Activated CD4-positive, alpha-beta T cell treated with anti-CD3 and anti-CD28 coated beads for 24 hours (primary cell): ENCODE measurements at places on chromosomes 1 and 21.
A peak's percentile ranks its signal among the peaks of the same experiment; 100 is the strongest.

- peak; percentile 22 for DNase-seq
Observed at GRCh38 chr1:148318123-148318903, 164.8 kb downstream of the PPIAL4G start.

- no peak for DNase-seq
Observed at GRCh38 chr21:32270748-32271147, 8.1 kb downstream of the MIS18A start.

- no peak for DNase-seq
Observed at GRCh38 chr1:44043176-44044070, 12.2 kb upstream of the SLC6A9 start.

DNA sequence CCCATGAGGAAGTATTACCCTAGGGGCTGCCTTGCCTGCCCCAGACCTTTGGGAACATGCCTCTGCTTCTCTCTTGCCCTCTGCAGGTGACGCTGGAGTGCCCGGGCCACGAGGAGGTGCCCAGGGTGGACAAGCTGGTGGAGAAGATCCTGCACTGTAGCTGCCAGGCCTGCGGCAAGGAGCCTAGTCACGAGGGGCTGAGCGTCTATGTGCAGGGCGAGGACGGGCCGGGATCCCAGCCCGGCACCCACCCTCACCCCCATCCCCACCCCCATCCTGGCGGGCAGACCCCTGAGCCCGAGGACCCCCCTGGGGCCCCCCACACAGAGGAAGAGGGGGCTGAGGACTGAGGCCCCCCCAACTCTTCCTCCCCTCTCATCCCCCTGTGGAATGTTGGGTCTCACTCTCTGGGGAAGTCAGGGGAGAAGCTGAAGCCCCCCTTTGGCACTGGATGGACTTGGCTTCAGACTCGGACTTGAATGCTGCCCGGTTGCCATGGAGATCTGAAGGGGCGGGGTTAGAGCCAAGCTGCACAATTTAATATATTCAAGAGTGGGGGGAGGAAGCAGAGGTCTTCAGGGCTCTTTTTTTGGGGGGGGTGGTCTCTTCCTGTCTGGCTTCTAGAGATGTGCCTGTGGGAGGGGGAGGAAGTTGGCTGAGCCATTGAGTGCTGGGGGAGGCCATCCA lies 7.8 kb upstream of the HTR6 start:
- DNase-seq = no peak

GRCh38 chr1:200895801-200896530 lies 1.3 kb downstream of the INAVA start:
- DNase-seq = no peak

DNA sequence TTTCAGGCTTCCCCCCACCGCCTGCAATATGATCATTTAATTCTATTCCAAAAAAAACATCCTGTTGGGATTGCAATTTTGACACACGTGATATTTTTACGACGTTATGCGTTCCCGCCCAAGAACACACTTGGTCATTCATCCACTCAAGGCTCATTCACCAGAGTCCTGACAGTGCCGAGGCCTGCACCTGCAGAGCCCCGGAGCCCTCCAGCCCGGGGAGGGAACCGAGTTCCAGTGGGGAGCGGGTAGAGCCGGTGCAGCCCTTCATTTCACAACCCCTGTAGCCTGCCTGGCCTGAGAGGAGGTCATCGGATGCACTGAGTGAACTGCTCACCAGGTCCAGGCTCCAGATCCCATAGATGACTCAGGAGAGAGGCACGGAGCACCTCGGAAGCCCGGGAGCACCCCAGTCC lies 156.0 kb upstream of the BACE2 start:
- DNase-seq = no peak

DNA sequence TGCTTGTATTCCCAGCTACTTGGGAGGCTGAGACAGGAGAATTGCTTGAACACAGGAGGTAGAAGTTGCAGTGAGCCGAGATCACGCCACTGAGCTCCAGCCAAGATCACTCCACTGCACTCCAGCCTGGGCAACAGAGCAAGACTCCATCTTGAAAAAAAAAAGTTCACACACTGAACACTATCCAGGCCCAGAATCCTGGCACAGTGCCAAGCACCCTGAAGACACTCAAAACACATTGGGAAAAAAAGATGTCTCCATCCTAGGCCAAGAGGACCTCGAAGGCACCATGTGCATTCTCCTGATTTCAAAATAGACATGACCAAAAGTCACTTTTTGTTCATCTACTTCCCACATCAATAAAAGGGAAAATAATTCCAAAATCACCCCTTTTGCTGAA lies 38.7 kb downstream of the SLC9A1 start:
- no peak for DNase-seq

DNA sequence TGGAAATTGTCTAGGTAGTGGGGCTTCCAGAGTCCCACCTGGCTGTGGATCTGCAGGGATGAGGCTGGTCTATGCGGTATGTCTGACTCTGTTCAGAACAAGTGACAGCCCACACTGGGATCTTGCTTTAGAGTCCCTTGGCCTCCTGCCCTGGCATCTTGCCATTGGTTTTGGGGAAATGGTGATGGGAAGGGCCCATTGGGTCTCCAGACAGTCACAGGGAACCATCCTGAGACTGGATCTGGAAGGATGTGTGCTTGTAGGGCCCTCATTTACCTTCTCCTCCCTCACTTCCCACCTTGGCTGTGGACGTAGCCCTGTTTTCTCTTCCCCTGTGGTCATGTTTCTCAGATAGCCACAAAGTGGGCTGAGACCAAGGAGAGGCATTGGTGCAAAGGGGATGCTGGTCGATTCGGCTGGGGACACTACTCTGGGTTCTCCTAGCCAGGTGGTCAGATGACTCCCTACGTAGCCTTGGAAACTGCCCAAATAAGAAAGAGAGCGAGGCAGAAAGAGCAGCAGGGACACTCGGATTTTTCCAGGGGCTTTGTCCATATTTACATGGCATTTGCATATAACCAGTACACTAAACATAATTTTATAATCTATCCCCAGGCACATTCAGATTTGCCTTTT lies 15.1 kb downstream of the SOX13 start:
- no peak for DNase-seq

DNA sequence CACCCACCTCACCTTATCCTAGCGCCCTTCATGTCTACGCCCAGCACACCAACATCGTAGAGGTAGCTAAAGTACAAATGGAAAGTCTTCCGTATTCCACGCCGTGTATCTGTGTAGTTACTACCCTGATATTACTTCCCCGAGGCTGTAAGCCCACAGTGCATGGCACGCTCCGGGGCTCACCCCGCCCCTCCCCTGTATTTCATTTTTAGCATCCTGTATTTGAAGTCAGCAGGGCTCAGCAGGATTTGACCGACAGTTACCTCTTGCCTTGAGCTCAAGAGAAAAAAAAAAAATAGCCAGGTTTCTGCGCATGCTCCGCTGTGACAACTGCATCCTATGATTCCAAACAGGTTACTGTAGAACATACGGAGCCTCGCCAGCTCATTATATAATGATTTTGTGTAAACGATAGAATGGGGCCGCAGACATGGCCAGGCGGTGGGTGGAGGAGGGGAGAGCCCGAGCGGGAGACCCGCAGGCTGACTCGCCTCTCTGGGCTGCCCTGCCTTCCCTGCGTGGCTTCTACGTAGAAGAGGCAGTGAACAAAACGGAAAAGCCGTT lies 1.3 kb downstream of the ABCG1 start:
- DNase-seq = no peak

- no peak for DNase-seq
Observed at GRCh38 chr1:36540056-36540455, 57.3 kb upstream of the CSF3R start.

DNA sequence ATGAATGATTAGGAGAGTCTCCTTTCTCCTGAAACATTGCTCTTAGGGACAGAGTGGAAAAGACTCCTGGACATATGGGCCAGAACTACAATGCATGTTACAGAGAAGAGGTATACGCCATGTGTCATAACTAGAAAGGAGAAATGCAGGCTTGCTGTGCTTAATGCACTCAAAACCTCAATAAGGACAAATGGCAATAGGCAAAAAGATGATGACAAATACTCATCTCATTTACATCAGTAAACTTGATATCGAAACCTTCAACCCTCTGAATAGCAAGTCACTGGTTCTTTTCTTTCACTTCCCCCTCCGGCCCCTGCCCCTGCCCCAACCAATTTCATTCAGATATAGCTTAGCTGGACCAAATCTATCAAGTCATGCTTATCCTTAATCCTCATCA lies 1.9 kb upstream of the GPR88 start:
- DNase-seq = no peak

DNA sequence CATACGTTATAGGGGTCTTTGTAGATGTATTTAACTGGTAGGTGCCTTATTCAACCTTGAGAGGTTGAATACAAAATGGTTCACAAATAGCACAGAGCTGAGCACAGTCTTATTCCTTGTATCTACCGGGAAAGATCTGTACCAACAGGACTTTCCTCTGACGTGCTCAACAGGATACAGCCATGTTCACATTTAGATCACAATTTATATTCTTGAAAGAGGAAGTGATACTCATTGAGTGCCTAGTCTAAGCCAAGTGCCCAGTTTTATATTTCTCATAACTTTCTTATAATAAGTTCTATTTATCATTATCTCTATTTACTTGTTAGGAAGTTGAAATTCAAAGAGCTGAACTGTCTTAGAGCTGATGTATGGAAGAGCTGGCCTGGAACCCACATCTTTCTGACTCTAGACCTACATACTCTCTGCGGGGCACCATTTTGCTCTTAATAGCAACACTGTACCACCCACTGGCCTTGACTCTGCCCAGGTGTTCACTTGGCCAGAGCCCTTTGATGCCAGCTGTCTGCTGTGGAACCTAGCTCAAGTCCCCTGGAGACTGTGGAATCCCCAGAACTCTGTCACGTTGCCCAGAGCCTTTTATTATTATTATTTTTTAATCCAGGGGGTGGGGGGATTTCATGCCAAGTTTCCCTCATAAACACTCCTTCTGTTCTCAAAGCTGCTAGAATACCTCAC lies 156.2 kb downstream of the TPR start:
- DNase-seq = no peak

DNA sequence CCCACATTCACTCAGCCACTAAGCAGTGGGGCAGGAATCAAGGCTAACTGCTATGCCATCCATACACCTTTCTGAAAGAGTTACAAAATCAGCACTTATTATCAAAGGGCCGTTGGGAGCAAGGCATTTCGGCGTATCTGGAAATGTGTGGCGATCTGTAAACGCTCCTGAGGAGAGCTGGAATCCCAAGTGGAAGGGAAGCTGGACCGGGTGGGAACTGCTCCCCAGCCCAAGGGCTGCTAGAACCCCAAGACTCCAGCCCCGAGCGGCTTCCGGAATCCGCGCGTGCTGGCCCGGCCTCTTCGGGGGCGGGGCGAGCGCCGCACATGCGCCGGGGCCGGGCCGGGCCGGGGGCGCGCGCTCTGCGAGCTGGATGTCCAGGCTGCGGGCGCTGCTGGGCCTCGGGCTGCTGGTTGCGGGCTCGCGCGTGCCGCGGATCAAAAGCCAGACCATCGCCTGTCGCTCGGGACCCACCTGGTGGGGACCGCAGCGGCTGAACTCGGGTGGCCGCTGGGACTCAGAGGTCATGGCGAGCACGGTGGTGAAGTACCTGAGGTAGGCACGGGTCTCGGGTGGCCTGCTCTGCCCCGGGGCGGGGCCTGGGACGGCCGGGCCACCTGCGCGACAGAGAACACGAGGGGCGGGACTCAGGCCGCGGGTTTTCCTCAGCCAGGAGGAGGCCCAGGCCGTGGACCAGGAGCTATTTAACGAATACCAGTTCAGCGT lies at the start of gene NAXE:
Gene NAXE (plus strand): TSS at position 345 of the 726 bp plus-strand sequence. CDS start 29 bp downstream, at position 374.
- peak; percentile 52 for DNase-seq

GRCh38 chr1:192485692-192486436 lies 89.7 kb upstream of the RGS1 start:
- DNase-seq = no peak

DNA sequence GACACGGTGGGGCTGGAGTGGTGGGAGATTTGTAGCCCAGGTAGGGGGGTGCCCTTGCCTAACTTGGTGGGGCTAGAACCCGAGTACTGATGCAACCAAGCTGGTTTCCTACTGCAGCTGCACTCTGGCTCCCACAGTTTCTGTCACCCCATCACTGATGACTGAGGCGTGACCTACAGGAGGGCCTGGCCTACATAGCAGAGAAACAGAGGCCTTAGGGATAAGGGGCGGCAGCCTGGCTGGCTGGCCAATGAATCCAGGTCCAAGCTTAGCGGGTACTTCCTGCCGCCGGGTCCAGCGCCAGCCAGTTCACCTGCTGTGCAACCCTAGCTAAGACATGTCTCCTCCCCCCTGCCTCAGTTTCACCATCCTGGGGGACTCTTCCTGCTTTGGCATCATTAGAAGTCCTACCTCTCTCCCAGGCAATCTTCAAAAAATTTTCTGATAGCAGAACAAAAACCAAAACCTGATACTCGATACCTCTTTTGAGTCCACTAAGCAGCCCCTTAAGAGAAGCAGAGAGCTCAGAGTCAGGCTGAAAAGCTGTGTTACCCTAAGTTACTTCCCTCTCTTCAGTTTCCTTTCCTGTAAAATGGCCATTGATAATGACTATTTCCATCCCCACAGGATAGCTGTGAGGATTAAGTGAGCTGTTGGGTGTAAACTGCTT lies 27.3 kb upstream of the RNF19B start:
- no peak for DNase-seq

GRCh38 chr1:173870252-173871075 lies 2.3 kb downstream of the ZBTB37 start:
- no peak for DNase-seq

DNA sequence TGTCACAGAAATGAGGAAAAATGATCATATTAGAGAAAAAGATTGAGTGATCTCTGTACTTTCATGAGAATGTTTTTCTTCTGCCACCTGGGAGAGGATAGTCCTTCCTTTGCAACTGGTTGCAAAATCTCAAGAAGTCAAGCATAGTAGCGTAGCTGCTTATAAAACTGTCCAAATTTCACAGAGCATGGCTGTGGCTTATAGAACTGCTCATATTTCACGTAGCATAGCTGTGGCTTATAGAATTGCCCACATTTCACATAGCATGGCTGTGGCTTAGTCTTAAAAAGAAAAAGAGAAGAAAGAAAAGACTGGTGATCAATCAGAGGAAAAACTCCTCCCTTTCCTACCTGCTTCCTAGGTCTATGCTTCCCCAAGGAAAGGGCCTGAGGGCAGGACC lies 329.5 kb downstream of the SIPA1L2 start:
- no peak for DNase-seq

DNA sequence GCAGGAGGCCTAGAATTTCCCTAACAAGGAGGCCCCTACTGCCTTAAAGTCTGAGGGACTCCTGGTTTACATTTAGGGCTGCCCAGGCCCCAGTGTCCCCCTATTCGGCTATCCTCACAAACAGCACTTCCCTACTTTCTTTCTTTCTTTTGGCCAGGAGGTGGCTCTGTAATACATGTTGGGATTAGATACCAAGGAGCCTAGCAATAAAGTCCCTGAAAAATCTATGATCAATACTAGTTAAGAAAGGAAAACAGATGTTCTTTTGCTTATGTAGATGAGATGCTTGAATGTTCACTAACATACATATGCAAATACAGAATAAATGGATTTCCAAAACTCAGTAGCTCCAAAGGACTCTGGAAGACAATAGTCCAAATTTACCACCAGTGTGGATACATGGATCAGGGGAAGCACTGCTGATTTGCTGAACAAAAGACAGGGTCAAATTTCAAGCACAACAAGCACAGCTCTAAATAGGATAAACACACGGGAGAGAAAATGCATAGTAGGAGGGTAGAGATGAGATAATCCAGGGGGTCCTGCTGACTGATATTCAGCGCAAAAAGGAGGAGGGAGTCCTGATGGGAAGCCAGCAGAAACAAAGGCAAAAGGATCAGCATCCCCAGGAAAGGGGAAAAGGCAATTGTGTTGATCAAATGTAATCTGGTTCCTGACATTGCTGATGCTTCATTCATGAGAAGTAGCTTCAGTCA lies 240.0 kb downstream of the NUF2 start:
- DNase-seq = no peak

- DNase-seq = no peak
Observed at GRCh38 chr1:24908591-24909259, 21.4 kb downstream of the RUNX3 start.

- DNase-seq = no peak
Observed at GRCh38 chr1:19866758-19867157, 15.4 kb upstream of the OTUD3 start.
